Renal cortex interstitium (tissue), 15 donors: ENCODE measurements at places on chromosomes 5 and 9.

GRCh38 chr9:26193237-26193636 is 515.0 kb upstream of the TUSC1 start:
- DNase-seq: no peak

GRCh38 chr9:129493002-129493705 is 127.7 kb downstream of the C9orf50 start:
- DNase-seq: no peak

DNA sequence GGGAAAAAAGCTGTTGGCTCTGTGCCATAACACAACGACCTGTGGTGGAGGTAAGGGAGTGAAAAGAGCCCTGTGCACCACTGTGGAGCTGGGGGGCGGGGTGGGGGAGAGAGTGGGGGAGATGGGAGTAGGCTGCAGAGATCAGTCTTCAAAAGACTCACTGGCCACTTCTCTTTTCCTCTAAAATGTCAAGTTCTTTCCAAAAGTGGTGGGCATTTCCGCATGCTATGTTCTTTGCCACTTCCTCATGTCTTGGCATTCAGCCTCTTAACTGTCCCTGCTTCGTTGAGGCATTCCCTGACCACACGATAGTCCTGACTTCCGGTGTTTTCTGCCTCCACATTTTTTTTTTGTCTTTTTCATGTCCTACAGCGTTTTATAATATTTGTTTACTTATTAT is 2.4 kb upstream of the PPP2R2B start:
- no peak for DNase-seq

DNA sequence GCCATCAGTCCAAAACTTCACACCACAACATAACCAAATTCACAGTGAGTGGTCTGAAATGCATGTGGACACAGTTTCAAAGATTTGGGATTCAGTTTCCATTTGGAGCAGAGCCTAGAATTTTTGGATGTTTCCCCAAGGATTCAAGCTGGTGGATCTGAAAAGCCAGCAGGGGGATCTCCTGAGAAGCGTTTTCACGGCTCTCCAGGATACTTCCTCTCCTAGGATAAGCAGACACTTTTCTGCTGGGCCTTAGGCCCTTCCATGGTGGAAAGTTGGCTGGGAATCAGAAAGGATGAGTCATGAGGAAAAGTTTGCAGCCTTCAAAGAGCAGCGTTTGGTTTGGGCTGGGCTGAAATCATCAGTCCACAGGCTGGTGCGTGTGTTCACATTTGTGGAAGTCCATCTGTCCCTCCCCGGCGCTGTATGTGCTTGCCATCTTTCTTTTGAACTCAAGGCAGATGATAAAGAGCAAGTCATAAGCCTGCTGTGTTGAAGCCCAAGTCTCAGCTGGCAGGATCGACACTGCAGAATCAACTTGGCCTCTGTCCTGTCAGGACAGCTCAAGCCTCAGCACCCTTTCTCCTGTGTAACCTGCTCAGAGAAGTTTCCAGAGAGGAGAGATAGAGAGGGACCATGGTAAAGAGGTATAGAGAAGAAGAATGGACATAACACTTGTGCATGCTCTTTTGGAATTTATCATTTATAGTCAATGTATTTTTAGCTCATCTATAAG is 152.6 kb upstream of the MSX2 start:
- DNase-seq: no peak

DNA sequence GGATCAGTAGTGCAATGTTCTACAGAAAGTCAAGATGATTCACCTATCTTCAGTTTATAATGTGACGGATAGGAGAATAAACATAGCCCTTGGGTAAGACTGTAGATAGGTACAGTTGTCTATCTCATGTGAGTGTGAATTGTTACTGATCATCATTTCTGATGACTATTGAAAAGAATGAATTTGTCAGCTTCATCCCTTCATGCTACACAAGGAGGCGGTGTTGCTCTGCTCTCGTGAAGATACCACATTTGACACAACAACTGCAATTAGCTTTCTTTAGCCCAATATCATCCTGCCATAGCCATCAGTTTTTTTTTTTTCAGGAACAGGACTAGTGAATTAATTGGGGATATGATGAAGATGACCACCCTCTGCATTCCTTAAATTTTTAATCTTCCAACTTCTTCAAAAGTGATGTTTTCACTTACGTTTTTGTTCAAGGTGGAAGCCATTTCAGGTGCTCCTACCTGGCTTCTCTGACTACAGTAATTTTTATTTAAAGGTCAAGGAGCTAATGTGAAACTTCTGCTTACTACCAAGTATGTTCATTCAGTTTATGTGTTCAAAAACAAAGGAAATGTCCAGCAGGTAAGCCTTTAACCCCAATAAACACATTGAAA is 152.9 kb upstream of the MOCS2 start:
- DNase-seq: no peak

- no peak for DNase-seq
Measured at GRCh38 chr5:142969624-142970439, 199.7 kb downstream of the ARHGAP26 start.

GRCh38 chr5:94577466-94578245 is 40.7 kb downstream of the KIAA0825 start:
- no peak for DNase-seq

GRCh38 chr9:97991818-97992217 is 8.7 kb downstream of the ANP32B start:
- DNase-seq: no peak

GRCh38 chr5:149912226-149912871 is 32.2 kb downstream of the PDE6A start:
- DNase-seq: no peak

- DNase-seq: no peak
Measured at GRCh38 chr5:55599148-55600050, 64.6 kb upstream of the PLPP1 start.

DNA sequence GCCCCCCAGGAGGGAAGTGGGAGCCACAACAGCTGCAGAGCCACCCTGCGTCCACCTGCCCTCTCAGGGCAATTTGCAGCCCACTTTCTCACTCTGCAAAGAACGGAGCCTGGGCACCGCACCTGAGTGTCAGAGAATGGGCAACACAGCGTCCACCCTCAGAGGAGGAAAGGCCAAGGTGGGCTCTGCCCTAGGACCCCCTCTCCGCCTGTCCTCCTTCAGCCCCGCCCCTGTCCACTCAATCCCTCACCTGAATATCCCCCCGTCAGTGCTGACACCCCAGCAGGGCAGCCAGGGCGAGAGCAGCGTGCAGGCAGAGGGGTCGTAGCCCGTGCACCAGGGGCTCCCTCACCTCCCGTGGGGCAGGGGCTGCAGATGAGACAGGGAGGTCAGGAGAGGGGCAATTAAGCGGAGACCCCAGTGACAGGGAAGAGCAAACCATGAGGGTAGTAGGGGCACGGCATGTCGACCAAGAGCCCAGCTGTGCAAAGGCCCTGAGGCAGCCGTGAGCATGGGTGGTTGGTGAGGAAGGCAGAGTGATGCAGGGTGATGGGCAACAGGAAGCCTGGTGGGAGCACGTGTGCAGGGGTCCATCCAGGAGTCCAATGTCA is 140.3 kb downstream of the OLFM1 start:
- DNase-seq: no peak

DNA sequence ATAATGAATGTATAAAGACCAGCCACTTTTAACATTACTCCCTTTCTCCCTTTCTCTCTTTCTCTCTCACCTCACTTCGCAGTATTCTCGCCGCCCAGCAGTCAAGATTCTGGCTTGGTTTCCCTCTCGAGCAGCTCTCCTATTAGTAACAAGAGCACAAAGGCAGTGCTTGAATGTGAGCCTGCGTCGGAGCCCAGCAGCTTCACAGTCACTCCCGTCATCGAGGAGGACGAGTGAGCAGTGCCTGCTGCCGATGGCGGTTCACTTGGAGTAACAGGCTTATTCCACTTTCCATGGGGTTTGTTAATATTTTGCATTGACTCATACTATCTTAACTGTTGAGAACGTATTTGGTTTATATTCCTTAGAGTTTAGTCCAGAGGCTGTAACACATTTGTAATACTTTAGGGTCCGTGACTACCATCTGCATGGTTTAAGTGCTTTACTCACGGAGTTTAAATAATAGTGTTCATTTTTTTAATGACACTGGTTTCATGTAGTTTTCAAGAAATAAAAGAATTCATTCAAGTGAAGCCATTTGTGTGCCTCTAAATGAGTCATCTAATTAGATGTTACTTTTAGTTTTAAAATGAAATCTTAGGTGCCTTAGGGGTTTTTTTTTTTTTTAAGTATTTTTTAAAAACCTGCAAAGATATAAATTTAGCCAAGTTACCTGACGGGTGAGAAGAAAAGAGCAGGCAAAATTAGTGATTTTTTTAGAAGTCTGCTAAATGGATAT is 8.4 kb upstream of the DMRT3 start:
- no peak for DNase-seq

DNA sequence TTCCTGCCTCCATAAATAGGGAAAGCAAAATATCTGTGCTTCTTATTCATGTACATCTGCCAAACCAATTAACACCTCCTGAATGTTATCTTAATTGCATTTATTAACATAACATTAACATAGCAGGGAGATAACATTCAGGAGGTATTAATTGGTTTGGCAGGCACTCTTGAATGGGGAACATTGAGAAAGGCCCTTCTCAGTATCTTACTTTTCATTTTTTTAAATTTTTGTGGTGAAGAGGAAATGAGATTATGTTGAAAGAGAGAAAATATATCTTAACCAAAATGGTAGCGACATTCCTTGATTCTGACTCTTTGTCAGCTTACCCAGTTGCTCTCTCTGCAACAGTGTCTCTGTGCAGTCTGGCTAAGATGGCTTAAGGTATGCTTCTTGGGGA is 100.4 kb upstream of the TLE1 start:
- no peak for DNase-seq

DNA sequence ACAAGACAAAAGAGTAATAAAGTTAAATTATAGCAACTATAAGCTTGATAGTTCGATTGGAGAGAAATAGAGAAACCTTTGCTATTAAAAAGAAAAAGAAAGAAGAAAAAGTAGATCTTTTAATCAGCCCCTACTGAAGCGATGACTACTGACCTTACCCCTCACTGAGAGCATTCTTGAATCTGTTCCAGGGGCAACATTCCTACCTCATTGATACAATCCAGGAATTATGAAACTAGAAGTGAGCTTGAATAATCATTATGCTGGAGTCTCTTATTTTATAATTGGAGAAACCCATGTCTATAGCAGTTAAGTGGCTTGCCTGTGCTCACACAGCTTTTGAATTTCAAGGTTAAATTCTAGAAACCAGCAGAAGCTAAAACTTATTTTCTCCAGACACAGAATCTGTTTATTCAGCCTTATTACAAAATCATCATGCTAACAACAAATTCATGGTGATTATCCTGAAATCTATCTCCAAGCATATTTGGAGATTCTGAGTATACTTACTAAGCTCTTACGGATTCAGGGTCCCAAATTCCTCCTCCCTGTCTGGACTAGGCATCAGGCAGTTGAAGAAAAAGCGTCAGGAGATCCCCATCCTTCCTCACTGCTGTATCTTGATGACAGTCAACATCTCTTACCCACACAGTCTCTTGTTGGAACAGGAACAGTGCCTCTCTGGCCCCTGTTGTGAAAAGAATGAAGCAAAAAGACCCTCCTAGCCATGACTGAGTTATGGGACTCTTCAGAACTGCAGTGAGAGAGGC is 547.6 kb upstream of the WWC1 start:
- no peak for DNase-seq

DNA sequence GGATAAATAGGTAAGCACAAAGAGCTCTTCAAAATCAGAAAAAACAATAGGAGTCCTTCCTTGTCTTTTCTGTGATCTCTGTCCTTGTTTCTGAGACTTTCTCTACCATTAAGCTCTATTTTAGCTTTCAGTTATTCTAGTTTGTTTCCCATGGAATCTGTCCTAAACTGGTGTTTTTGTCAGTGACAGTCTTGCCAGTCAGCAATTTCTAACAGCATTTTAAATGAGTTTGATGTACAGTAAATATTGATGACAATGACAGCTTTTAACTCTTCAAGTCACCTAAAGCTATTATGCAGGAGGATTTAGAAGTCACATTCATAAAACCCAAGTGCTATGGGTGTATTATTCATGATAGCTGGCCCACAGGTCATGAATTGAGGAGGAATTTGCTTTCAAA is 17.9 kb downstream of the TIGD6 start:
- no peak for DNase-seq

DNA sequence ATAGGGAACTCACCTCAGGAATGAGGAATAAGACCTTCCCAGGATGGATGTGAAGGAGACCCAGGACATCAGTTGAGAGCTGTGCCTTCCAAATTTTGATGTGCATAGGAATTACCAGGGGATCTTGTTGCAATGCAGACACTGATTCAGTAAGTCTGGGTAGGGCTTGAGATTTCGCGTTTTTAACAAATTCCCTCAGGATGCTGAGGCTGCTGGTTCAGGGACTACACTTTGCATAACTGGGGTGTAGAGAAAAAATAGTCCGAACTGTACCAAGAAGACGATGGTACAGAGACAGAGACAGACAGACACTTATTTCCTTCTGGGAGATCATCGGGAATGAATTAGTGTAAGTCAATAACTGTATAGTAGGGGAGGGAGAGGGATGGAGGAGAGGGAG is 82.3 kb upstream of the FREM1 start:
- no peak for DNase-seq

DNA sequence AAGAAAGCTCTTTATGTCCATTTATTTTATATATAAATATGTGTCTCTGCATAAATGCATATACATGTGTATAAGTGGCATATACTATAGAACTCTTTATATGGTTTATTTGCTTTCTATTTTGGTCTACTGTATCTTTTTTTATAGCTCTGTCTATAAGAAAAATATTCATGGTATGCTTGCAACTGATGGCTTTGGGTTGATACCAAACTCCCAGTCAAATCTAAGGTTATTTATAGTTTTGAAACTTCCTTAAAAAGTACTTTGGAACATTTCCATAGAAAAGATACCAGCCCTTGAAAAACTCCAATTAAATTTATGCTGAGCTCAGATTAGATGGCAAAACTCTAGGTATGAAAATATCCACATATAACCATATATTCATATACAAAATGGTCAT is 120.0 kb upstream of the KLF9 start:
- no peak for DNase-seq

DNA sequence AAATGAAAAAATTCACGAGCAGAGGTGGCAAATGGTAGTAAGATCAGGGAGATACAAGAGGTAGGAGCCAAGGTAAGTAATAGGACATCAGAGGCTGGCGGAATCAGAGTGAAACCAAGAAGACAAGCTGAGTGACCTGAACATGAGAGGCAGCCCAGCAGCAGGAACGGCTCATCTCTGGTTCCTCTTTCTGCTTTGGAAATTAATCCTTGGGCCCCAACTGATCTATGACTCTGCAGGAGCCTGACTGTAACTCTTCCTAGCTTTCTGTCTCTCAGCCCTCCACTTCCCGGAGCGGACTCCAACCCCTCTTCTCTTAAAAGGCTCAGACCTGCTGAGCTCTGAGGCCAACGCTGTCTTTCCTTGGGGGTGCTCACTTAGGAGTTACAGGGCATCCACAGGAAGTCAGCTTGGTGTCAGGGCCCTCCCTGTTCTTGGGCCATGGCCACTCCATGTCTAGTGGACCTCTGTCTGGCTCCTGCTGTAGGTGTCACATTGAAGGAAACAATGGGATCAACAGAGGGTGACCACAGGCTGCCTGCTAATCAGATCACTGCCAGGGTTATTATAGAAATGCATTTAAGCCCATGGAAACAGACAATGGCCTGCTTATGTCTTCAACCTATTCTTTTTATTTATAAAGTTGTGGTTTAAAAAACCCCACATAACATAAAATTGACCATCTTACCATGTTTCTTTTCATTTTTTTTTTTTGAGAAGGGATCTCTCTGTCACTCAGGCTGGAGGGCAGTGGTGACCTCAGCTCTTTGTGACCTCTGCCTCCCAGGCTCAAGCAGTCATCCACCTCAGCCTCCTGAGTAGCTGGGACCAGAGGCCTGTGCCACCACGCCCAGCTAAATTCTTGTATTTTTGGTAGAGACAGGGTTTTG is 22.5 kb upstream of the SHB start:
- no peak for DNase-seq
